ENCODE measurements at places on chromosomes 12 and 14.

GRCh38 chr14:95876761-95877538 is at the start of gene TUNAR:
TUNAR (plus strand) TSS chr14:95876832.
- no peak for DNase-seq
- no peak within 1 kb of the TSS for H3K27ac ChIP-seq
- H3K36me3 ChIP-seq, result no peaks in the 10 kb centered on the region
- H3K4me1 ChIP-seq, result no peaks in the 10 kb centered on the region

DNA sequence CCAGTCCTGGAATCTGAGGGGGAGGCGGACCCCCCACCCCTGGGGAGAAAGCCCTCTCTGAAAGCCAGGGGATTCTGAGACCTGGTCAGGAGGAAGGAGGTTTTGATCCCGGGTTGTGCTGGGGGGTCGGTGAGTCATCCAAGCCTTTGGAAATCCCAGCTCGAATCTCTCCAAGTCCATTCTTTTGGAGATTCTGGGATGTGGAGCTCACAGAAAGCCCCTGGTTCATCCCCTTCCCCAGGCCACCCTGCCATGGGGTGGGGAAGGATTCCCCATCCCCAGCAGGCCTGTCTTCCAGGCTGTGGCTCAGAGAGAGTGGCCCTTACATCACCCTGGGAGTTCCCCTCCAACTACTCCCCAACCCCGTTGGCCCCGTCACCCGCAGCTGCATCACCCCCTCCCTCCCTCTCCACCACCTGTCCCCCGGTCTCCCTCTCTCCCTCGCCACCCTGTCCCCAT is 14.3 kb downstream of the EXOC3L4 start:
- no peak overlapping the region for H3K27ac ChIP-seq
- H3K36me3 ChIP-seq, result no peaks in the 10 kb centered on the region
- peaks cover 10% of the 10 kb centered on the region for H3K27me3 ChIP-seq
- no peak for DNase-seq

DNA sequence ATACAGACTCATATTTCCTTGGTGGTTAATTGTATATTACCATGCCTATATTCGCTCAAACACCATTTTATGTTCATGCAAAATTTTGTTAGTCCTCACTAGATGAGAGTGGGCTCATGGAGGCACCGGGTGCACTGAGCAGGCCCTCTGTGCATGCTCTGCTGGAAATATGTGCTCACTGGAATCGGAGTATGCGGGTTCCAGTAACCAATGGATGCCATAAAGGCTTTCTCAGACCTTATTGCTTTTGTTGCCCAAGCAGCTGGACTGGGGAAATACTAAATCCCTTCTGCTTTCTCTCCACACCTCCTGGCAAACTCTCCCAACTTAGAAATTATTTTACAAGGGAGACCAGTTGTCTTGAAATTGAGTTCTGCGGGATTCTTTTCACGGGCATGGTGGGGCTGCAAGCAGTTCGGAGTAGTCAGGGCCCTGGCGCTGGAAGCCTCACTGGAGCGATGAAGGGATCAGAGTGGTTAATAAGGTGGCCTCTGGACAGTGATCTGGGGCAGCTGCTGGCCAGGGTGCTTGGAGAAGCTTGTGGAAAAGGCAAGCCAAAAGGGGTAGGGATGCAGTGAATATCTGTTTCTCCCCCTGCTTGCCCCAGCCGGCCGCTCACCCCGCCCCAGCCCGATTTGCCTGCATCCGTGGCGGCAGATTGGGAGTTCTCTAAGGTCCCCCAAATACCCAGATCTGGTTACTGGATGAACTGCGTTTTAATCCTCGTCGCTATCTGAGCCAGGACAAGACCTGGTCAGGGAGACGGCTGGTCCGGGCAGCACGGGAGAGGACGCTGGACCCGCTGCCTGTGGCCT is 7.4 kb upstream of the HOXC6 start:
- no peaks in the 10 kb centered on the region for H3K36me3 ChIP-seq
- H3K27me3 ChIP-seq, result peaks cover 75% of the 10 kb centered on the region
- H3K4me1 ChIP-seq, result peaks cover 22% of the 10 kb centered on the region
- no peak overlapping the region for H3K27ac ChIP-seq
- DNase-seq, result no peak
- H3K4me3 ChIP-seq, result no peak overlapping the region

DNA sequence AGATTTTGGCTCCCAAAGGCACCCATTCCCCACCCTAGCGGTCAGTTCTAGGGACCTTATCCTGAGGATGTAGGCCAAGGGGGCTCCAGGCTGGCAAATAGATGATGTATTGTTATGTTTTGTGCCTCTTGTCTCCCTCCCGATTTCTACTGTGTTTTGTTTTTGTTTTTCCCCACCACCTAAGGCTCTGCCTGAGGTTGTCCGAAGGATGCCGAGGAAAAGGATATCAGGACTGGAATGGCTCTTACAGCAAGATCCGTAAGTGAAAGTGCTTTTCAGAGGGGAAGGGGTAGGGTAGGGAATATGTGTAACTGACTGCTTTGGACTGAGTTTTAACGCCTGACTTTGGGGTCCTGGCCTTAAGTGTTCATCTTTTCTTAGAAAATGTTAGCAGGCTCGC is 6.6 kb downstream of the FOXG1 start:
- no peaks in the 10 kb centered on the region for H3K4me1 ChIP-seq
- no peak for DNase-seq
- H3K27me3 ChIP-seq, result peaks cover 42% of the 10 kb centered on the region
- peaks cover 11% of the 10 kb centered on the region for H3K36me3 ChIP-seq
- H3K27ac ChIP-seq, result no peak overlapping the region
- H3K4me3 ChIP-seq, result no peak overlapping the region

- no peaks in the 10 kb centered on the region for H3K36me3 ChIP-seq
- no peaks in the 10 kb centered on the region for H3K27me3 ChIP-seq
- H3K27ac ChIP-seq, result no peak overlapping the region
- H3K4me3 ChIP-seq, result no peak overlapping the region
Measured at GRCh38 chr14:38016497-38016896, 191.2 kb upstream of the SSTR1 start.

- peaks cover 38% of the 10 kb centered on the region for H3K4me1 ChIP-seq
- no peak overlapping the region for H3K27ac ChIP-seq
- H3K4me3 ChIP-seq, result no peak overlapping the region
- H3K36me3 ChIP-seq, result peaks cover 6% of the 10 kb centered on the region
- no peaks in the 10 kb centered on the region for H3K27me3 ChIP-seq
- DNase-seq, result no peak
Measured at GRCh38 chr14:68482772-68483395, 310.0 kb downstream of the ZFP36L1 start.

- H3K27me3 ChIP-seq, result peaks cover 5% of the 10 kb centered on the region
- no peak overlapping the region for H3K27ac ChIP-seq
- H3K36me3 ChIP-seq, result no peaks in the 10 kb centered on the region
- no peak overlapping the region for H3K4me3 ChIP-seq
- no peak for DNase-seq
Measured at GRCh38 chr12:70045036-70045435, 198.2 kb upstream of the CNOT2 start.

DNA sequence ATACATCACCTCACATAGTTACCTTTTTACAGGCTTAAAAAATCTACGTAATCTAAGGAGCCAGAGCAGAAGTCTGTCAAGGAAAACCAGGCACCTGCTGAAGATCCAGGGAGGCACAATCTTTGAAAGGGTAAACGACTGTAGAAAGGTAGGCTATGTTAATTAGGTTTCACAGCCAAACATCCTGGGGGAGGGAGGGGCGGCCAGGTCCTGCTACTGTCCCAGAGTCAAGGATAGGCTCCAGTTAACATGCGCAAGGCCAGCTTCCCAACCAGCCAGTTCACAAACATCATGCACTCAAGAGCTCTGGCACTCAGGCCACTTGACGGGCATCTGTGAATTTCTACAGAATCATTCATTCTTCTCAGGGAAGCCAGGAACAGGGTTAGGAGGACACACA is 22.9 kb downstream of the NIN start:
- H3K4me1 ChIP-seq, result peaks cover 23% of the 10 kb centered on the region
- peaks cover 46% of the 10 kb centered on the region for H3K36me3 ChIP-seq
- H3K27me3 ChIP-seq, result no peaks in the 10 kb centered on the region
- no peak for DNase-seq
- H3K4me3 ChIP-seq, result no peak overlapping the region
- no peak overlapping the region for H3K27ac ChIP-seq

- H3K36me3 ChIP-seq, result no peaks in the 10 kb centered on the region
- no peak overlapping the region for H3K4me3 ChIP-seq
- no peak overlapping the region for H3K27ac ChIP-seq
- H3K4me1 ChIP-seq, result peaks cover 13% of the 10 kb centered on the region
Measured at GRCh38 chr12:102993537-102993936, 36.1 kb downstream of the ASCL1 start.

- peaks cover 2% of the 10 kb centered on the region for H3K36me3 ChIP-seq
- peak overlapping the region; percentile 57 for H3K4me3 ChIP-seq
- H3K27me3 ChIP-seq, result no peaks in the 10 kb centered on the region
- peak overlapping the region; percentile 81 for H3K27ac ChIP-seq
- no peak for DNase-seq
Measured at GRCh38 chr12:68176257-68176656, 16.7 kb upstream of the IFNG start.

DNA sequence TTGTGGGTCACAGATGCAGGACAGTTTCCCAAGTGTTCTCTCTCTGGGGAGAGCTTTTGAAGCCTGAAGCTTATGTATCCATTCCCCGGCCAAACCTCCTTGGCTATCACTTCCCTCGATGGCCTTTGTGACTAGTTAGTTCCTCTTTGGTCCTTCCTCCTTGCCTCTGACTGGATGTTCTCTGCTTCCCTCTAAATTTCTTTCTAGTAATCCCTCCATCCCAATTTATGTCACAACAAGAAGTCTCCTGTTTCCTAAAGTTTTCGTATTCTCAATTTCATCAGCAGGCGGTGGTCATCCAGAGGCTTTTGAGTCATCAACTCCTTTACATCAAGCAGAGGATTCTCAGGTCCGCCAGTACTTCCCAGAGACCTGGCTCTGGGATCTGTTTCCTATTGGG is 27.5 kb downstream of the A2ML1 start:
- H3K4me1 ChIP-seq, result no peaks in the 10 kb centered on the region
- no peak for DNase-seq
- no peaks in the 10 kb centered on the region for H3K27me3 ChIP-seq
- H3K4me3 ChIP-seq, result no peak overlapping the region
- no peak overlapping the region for H3K27ac ChIP-seq
- no peaks in the 10 kb centered on the region for H3K36me3 ChIP-seq

GRCh38 chr14:61736751-61737150 is 25.5 kb upstream of the SNAPC1 start:
- no peak overlapping the region for H3K27ac ChIP-seq
- DNase-seq, result no peak
- H3K4me1 ChIP-seq, result peaks cover 6% of the 10 kb centered on the region

DNA sequence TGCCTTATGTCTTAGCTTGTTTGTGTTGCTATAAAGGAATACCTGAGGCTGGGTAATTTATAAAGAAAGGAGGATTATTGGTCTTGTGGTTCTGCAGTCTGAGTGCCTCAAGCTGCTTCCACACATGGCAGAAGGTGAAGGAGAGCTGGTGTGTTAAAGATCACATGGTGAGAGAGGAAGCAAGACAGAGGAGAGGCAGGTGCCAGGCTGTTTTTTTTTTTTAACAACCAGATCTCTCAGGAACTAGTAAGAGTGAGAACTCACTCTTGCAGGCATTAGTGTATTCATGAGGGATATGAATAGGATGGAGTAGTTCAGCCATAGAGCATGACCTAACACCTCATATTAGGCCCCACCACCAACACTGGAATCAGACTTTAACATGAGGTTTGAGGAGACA is 123.4 kb downstream of the CMAS start:
- no peak for DNase-seq
- H3K4me1 ChIP-seq, result peaks cover 7% of the 10 kb centered on the region
- H3K36me3 ChIP-seq, result no peaks in the 10 kb centered on the region
- H3K4me3 ChIP-seq, result no peak overlapping the region

DNA sequence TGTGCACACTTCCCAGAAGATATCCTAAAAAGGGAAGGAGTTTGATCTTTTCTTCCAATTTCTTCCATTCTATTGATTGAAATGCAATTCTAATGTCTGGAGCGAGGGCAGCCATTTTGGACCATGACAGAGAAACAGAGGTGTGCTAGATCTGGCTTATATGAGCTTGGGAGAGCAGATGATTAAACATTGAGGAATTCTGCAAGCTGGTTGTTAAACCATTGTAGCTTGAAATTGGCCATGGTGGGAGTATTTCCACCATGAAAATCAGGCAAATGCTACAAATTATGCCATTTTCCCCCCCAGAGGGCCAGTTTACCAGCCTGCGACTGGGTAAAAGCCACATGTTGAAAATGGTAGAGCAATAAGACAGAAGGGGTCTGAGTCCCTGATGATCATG is 155.0 kb downstream of the PAWR start:
- no peak overlapping the region for H3K4me3 ChIP-seq

DNA sequence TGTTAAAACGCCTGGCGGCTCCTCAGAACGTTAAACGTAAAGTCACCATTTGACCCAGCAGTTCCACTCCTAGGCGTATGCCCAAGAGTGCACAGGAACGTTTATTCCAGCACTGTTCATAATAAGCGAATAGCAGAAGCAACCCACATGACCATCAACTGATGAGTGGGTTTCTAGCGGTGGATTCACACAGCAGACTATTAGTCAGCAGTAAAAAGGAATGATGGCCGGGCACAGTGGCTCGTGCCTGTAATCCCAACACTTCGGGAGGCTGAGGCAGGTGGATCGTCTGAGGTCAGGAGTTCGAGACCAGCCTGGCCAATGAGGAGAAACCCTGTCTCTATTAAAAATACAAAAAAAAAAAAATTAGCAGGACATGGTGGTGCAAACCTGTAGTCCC is 22.4 kb upstream of the FBRSL1 start:
- H3K4me3 ChIP-seq, result no peak overlapping the region
- peaks cover 6% of the 10 kb centered on the region for H3K27me3 ChIP-seq
- H3K4me1 ChIP-seq, result peaks cover 38% of the 10 kb centered on the region
- no peak overlapping the region for H3K27ac ChIP-seq
- H3K36me3 ChIP-seq, result peaks cover 4% of the 10 kb centered on the region
- DNase-seq, result no peak

Data from activated CD8-positive, alpha-beta T cell treated with anti-CD3 and anti-CD28 coated beads, Interleukin-2, amount 10 ng/mL, durations not matched to agents 7 days and 5 days (primary cell).